ENCODE measurements at places on chromosomes 2 and 18.

- no peak for DNase-seq
These were observed 79.8 kb downstream of the DTNA start for GRCh38 chr18:34789768-34790344.

DNA sequence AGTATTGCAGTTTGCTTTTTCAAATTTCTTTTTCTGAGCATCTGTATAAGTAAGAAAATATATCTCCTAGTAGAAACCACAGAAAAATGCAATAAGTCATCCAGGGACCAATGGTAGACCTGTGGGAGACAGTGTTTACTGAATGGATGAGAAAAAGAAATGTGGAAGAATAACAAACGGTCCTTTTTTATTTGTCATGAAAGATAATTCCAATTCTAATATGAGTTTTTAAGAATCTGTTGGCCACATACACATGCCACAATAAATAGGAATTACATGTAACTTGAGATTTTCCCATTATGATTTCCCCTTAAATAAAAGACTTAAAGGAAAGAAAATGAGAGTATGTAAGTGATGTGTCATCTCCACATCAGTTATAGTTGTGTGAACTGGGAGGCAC lies 107.7 kb upstream of the RAB27B start:
- DNase-seq, result no peak

DNA sequence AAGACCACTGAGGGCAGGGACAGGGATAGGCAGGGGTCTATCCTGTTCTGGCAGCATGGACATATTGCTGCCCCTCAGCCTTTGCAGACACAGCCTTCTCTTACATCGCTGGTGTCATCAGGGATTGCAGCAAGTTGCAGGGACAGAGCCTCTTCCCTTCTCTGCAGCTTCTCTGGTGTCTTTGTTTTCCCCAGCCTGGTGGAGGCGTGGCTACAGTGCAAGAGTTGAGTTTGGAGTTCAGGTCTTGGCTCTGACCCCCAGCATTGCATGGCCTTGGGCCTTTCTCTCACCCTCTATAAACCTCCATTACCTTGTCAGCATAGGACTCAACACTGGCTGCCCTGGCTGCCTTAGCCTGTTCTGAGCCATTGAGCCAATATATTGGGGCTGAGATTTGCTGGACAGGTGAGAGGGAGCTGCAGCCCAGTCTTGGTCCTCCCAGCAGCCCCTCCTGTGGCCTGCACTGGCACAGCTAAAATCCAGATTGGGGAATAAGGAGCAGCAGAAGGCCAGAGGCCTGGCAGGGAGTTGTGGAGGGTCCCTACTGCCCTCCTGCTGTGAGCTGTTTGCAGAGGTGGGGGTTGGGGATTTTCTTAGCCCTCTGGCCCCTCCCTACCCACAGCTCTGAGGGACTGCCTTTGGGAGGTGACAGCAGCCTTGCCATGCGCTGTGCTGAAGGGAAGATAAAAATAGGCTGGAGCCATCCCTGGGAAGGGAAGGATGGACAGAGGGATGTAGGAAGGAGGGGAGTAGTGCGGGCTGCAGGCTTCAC lies 22.8 kb downstream of the EHD3 start:
- no peak for DNase-seq

DNA sequence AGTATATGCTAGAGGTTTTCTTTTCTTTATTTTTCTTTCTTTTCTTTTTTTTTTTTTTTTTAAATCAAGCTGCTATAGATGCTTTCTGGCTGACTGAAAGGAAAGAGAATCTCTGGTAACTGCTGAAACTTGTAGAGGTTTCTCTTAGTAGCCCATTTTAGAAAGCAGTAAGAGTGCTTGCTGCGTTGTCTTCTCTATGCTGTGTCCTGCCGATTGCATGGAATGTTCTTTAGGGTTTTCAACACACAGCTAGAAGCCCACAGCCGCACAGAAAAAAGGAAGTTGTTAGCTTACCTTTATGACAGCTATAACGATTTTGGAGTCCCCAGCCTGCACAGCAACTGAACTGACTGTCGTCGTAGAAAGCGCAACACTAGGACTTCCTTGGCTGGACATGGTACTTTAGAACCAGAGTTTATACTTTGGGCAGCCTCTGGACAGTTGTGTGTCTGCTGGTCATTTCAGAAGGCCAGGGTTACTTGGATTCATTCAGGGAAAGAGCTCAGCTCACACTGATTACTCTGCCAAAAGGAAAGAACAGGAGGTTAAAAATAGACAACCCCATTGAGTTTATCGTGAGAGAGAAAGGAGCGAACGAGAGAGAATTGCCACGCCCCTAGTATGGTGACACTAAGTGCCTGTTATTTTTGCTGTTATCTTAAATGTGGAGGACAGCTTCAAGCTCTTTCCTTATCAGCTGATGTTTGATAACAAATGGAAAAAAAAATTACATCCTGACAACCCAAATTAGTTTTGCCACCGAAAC lies at the start of gene CCDC141:
Gene CCDC141, minus strand, starts transcription at position 592 of the 766 bp plus-strand sequence. Its CDS starts 196 bp downstream, at position 396.
- peak; percentile 62 for DNase-seq

DNA sequence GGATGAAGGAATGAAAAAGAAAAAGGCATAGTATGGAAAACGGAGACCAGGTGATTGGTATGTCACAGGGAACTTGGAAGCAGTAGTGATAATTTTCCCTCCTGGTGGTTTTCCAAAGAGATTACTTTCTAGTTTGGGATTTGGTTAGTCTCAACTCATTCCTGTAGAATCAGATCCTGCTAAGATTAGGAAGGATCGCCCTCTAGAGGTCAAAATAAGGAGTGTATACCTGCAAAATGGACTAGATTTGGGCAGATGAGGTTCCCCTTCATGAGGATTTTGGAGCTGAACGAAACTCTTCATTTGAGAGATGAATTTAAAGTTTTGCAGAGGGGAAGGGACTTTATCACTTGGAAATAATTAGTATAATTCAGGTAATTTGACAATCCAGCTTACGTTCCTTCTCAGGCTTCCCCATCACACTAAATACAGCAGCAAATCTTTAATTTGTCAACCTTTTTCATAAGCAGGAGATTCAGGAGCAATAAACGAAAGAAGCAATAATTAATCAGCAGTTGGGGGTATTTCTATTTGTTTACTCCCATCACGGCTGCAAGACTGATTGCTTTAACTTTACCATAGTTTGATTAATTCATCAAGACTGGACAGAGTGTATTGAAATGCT lies 65.2 kb downstream of the CCDC195 start:
- peak; percentile 89 for DNase-seq

GRCh38 chr2:164000176-164000575 lies 264.4 kb upstream of the FIGN start:
- no peak for DNase-seq

GRCh38 chr2:178819992-178820391 lies 12.8 kb upstream of the TTN start:
- no peak for DNase-seq

DNA sequence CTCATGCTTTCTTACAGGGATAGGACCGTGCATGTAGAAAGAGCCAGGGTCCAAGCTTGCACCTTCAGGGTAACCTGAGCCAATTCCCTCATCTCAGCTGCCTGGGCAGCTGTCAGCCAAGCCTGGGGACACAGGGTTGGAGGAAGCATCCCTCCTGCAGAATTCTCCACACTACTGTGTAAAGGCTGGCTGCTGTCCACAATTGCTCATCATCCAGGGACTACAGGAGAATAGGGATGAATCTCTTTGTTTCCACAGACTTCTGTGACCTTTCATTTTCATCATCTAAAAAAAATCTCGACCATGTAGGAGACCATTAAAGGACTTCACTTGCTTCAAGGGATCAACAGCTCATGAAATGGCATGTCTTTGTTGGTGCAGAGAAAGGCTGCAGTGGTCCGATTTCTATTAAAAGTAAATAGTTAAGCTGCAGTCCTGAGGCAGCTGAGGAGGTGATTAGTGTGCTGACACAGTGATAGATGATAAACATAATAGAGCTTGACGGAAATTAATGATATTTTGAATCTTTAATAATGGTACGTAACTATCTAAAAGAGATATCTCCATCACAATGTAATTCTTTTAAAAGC lies 74.4 kb upstream of the COPS8 start:
- DNase-seq, result peak; percentile 69

- peak; percentile 55 for DNase-seq
These were observed 1.2 kb upstream of the ST6GAL2 start for GRCh38 chr2:106886916-106887758.

GRCh38 chr2:241803387-241804325 lies 5.3 kb upstream of the NEU4 start:
- DNase-seq, result no peak
